ENCODE measurements at places on chromosomes 5 and 9.

DNA sequence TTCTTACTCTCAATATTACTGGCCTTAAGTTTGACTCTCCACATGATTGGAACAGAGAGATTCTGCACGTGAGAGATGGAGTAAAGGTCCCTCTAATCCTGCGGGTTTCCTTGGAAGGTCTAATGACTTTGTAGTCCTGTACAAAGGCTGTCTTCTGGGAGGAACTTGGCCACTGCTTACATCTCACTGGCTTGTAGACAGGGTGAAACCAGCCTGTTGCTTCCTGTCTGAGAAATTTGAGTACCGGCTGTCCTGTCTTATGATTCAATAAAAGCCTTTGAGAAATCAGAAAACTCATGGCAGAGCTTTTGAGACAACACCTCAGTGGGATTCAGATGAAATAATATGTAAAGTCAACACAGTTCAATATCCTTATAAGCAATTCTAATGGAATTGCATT, 43.0 kb downstream of the IL31RA start:
- DNase-seq = no peak

DNA sequence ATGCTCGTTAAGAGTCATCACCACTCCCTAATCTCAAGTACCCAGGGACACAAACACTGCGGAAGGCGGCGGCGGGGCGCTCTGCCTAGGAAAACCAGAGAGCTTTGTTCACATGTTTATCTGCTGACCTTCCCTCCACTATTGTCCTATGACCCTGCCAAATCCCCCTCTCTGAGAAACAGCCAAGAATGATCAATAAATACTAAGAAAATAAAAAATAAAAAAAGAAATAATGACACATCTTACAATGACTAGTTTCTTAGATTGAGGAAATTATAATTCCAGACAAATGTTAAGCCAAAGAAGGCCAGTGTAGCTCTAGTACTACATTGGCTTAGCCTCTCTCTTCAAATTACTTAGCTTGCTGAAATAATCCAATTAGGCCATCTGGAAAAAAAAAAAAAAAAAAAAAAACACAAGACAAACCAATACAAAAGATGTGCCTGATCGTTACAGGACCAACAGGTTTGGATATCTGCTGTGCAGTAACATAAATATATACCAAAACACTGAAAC, 58.0 kb downstream of the ANXA2R start:
- no peak for DNase-seq

- DNase-seq = no peak
These were observed 484.9 kb downstream of the PTPRD start for GRCh38 chr9:10127867-10128266.

- DNase-seq = no peak
These were observed 524 bp downstream of the CYFIP2 start for GRCh38 chr5:157266286-157267007.

DNA sequence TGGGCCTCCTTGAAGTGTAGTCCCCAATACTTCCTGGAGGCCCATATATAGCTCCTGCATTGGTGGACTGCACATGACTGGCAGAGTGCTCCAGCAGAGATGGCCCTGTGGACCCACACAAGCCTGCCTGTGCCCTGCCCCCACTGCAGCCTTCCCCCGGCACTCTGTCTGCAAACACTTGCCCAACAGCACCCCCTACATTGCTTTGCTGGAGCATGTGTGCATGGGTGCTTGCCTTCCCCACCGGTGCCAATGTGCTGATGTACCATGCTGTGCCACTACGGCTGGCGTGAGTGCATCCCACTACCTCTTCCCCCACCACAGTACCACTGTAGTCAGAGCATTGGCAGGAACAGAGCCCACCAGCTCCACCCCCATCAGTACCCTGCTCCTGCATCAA, 563.6 kb upstream of the CTNND2 start:
- DNase-seq = no peak

DNA sequence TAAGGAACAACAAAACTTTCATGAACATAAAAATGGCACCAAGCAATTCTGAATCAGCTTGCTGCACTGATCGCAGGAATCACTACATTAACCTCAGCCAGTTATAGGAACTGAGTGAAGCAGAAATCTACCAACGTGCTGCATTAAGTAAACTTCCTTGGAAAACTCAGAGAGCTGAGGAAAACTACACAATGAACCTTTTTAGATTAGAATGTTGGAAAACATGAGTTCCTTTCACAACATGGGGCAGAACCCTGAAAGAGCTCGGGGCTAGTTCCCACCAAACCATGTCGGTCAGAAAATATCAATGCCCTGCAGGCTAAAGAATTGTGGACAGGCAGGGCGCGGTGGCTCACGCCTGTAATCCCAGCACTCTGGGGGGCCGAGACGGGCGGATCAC, 19.4 kb downstream of the ALDH7A1 start:
- DNase-seq = no peak

GRCh38 chr9:86580688-86581087, 226.5 kb upstream of the TUT7 start:
- DNase-seq = no peak

- DNase-seq = no peak
These were observed 111.7 kb upstream of the PCAT7 start for GRCh38 chr9:94443032-94443722.

- DNase-seq = no peak
These were observed 53.1 kb upstream of the CEMIP2 start for GRCh38 chr9:71821405-71821804.

- no peak for DNase-seq
These were observed 42.1 kb downstream of the SARDH start for GRCh38 chr9:133696071-133696472.

Measured in iPS DF 6.9 (cell line).